ENCODE measurements at places on chromosomes 2 and 18.

- DNase-seq, result no peak
Measured at GRCh38 chr2:130798472-130799218, 38.1 kb upstream of the ARHGEF4 start.

GRCh38 chr2:189421644-189422043 lies 19.6 kb upstream of the WDR75 start:
- no peak for DNase-seq

GRCh38 chr18:75334869-75335268 lies 92.6 kb downstream of the SMIM21 start:
- no peak for DNase-seq

- peak; percentile 86 for DNase-seq
Measured at GRCh38 chr2:8544786-8545694, 136.8 kb upstream of the ID2 start.

DNA sequence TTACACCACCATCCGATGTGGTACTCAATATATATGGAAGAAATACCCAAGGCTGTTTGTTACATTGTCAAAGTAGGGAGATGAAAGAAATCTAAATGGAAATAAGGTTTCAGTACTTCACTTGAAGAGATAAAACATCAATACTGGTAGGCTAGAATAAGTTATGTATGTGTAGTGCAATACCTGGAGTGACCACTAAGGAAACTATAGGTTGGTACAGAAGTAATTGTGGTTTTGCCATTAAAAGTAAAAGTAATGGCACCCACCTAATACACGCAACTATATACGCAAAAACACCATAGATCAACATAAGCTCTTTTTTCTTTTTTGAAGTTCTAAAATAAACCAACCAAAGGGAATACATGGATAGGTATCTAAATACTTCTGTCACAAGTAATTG lies 143.2 kb upstream of the KYNU start:
- no peak for DNase-seq

DNA sequence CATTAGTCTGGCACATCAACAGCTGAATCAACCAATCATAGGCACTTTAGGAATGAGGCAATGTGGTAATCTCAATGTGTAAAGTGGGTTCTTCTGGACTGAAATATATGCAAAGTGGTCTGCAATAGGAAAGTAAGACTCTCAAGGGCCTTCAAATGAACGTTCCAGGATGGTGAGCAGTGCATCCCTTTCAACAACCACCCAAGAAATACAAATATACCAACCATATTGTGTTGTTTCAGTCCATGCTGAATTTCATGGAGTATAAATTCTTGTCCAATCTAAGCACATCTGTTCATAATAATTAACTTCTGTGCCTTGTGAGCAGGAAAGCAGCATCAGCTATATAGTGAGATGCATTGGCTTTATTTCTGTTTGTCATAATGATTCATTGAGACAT lies 556.2 kb downstream of the THSD7B start:
- DNase-seq, result no peak

GRCh38 chr2:127084611-127085316 lies 22.2 kb downstream of the BIN1 start:
- no peak for DNase-seq

- DNase-seq, result no peak
Measured at GRCh38 chr2:235709969-235710879, 216.4 kb downstream of the AGAP1 start.

- no peak for DNase-seq
Measured at GRCh38 chr18:9734189-9734588, 26.1 kb downstream of the RAB31 start.

GRCh38 chr2:176127774-176128072 lies 1.8 kb upstream of the HOXD8 start:
- no peak for DNase-seq

DNA sequence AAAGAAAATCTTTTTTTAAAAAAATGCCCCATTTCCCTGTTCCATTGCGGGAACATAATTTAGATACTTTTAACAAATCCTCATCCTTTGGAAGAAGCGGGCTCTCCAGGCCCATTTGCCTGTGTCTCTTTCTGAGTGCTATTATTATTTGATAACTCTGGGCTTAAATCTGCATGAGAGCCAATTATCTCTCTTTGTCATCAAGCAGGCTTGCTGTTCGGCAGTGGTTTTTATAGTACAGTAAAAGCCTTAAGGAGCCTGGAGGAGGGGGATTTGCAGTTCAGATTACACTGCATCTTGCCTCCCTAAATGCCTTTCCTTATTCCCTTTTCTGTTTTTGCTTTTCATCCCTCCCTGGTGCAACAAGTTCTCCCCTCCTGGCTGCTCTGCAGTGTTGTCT lies 50.6 kb downstream of the CELF4 start:
- no peak for DNase-seq

- DNase-seq, result no peak
Measured at GRCh38 chr2:237059155-237059875, 26.4 kb upstream of the COPS8 start.

DNA sequence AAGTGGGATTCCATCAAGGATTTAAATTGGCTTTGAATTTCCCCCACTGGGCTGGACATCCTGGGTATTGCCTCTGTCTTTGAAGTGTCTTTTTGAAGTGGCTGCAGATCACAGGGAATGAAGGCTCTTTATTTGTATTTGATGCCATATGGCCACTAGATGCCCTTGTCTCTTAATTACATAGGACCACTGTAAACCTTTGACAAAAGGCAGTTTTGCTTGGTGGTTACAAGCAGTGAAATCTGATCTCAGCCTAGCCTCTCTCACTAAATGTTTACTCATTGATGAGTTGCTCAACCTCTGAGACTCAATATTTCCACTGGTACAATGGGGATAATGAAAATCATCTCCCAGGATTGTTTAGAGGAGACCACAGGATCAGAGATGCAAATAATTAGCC lies 102.2 kb downstream of the INSIG2 start:
- no peak for DNase-seq

GRCh38 chr2:110940376-110940910 lies 180.3 kb upstream of the BCL2L11 start:
- no peak for DNase-seq

- DNase-seq, result no peak
Measured at GRCh38 chr2:166637051-166637450, 143.0 kb upstream of the SCN7A start.

GRCh38 chr2:42464631-42465030 lies 29.2 kb downstream of the KCNG3 start:
- no peak for DNase-seq

GRCh38 chr2:118945881-118946280 lies 3.9 kb downstream of the MARCO start:
- no peak for DNase-seq

DNA sequence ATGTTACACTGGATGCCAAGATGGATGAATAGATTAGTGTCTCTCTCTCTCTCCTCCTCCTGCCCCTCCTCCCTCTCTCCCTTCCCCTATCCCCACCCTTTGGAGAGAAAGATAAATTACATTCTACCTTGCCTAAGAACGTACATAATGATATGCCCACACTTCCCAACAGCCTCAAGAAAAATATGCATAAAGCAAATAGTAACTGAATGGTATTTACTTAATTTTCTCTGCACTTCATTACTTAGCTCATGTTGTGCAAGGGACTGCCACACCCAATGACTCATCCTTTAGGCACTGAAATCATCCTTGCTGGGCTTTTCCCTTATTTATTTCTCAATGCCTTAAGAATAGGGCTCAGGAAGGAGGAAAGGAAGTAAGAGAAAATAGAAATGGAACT lies 137.3 kb upstream of the PID1 start:
- no peak for DNase-seq

DNA sequence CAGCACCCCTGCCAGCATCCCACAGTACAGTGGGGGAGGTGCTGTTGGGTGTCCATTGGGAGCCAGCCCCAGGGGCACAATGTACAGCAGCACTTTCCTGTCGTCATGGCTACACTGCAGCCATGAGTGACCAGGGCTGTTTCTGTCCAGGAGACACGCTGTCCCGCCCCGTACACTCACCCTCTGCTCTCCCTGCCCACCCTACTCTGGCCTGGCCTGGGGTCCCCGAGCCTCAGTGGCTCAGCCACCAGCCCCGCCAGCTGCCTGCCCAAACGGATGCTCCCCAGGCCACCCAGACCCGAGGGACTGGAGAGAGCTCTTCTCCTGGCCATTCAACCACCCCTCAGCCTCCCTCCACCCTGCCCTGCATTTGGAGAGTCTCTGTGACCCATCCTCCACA lies 9.3 kb downstream of the TEKT4 start:
- no peak for DNase-seq

- DNase-seq, result no peak
Measured at GRCh38 chr2:137706786-137707613, 257.3 kb upstream of the HNMT start.

GRCh38 chr2:191983186-191983585 lies 136.3 kb upstream of the CAVIN2 start:
- no peak for DNase-seq

GRCh38 chr2:160019374-160020090 lies 42.9 kb downstream of the PLA2R1 start:
- no peak for DNase-seq

DNA sequence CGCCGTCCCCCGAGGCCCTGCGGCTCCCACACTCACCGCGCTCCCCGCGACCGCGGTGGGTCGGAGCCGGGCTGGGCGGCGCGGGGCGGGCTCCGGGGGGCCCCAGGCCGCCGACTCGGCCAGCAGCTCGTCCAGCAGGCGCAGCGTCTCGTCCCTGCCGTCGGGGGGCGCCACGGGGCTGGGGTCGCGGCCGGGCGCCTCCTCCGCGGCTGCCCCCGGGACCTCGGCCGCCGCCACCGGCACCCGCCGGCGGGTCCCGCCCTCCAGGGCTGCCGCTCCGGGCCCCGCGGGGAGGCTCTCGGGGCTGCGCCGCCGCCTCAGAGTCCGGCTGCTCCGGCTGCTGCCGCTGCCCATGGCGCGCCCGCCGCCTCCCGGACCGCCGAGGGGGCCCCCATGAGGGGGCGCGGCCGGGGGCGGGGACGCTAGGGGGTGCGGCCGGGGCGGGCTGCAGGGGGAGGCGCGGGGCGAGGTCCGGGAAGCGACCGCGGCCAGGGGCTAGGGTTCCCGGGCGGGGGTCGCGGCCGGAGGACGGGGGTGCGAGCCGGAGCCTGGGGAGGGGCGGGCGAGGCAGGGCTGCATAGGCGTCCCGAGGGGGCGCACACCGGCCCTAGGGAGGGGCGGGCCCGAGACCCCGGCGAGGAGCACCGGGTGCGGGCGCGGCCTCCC lies at the start of gene CYS1:
CYS1 (minus strand) TSS at position 542 of the 666 bp plus-strand sequence; CDS start at position 354, 188 bp downstream.
- no peak for DNase-seq

DNA sequence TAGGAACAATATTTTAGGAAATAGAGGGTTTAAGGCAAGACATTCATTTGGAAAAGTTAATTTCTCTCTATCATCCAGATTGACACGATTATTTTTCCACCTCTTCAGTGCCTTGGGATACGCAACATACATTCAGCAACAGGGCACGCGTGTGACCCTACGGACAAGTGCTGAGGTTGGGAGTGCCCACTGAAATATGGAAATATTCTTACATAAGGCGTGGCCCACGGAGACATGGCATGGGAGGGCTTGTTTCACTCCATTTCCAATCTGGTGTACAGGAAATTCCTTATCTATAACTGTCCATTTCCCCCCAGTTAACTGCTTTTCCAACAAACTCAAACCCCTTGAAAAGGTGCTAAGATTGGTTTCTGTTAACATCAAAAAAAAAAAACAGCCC lies 20.9 kb upstream of the KIDINS220 start:
- no peak for DNase-seq

DNA sequence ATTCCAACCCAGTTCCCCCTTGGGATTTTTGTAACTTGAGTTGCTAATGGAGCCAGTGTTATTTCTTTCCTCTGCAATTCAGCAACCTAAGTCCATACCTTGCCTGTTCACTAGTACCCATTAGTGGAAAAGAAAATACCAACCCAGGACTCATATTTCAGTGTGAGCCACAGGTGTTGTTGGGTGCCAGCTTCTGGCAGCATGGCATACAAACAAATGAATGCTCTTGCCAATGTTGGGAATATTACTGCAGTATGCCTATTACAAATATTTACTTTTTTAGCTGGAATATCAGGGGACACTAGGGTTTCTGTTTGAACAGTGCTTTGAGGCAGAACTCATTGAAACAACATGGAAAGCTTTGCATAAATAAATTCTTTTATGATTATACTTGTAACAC lies 130.2 kb downstream of the NCKAP5 start:
- DNase-seq, result no peak

DNA sequence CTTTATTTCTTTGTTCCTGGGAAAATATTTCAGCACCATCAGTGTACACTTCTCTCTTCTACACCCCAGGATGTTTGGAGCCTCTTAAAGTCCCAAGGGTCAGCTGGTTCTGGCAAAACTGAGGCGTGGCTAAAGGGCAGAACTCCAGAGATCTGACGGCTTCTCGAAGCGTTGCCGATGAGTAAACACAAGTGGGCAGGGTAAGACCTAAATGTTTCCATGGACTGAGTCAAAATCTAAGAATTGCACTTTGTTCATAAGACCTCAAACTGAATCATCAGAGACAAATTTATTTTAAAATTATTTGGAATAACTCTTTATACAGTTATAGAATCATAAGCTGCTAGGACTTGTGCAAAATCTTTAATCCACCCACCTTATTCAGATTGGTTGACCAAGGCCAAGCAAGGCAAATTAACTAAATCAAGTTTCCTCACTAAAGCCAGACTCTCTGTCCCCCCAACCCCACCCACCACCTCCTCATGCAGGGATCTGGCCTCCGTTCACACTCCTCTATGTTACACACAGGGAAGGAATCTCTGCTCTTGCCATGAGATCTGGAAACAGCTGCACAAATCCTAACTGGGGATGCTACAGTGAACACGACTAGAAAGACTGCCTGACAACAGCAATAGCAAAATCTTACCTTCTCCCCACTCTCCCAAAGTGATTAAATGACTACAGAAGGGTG lies 342.6 kb upstream of the KLHL29 start:
- DNase-seq, result no peak

DNA sequence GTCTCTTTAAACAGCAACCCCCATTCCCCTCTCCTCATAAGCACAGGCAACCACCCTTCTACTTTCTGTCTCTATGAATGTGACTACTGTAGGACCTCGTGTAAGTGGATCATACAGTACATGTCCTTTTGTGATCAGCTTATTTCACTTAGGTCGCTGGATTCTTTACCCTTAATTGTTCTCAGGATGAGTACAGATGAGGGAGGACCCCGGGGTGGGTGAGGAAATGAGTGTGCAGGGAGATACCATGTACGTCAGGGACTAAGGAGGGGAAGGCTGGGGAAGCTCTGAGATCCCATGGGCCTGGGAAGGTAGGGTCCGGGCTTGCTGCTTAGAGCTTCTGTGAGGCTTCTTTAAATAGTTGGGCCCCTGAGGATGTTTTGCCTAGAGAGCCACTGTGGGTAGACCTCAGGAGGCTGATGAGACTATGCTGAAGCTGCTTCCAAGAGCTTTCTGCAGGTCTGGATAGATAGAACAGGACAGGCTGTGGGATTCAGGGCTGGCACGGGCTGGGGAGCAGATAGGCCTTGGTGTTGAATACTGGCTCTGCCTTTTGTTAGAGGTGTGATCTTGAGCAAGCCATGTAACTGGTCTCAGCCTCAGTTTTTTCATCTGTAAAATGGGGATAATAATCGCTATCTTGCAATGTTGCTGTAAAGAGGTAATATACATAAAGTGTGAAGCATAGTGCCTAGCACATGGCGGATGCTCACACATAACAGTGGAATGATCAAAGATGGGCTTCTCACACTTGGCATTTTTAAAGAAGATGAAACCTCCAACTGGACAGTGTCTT lies 155.3 kb downstream of the PRKCE start:
- no peak for DNase-seq

- no peak for DNase-seq
Measured at GRCh38 chr2:15028406-15028805, 395.9 kb downstream of the LRATD1 start.

- DNase-seq, result no peak
Measured at GRCh38 chr2:11379558-11379957, 35.1 kb upstream of the ROCK2 start.

GRCh38 chr2:229380101-229380625 lies 109.1 kb upstream of the PID1 start:
- DNase-seq, result no peak
